T-helper 2 cell treated with Interferon-gamma antibody and Interleukin-4, amounts not matched to agents 100 ng/mL and 5 ng/mL, for 36 hours (primary cell): ENCODE measurements at places on chromosomes 2 and 18. TPM values are rescaled to one million over a fixed set of nuclear protein-coding genes. Genes with fewer than 3 reads are reported as not detected.

The AKAIN1 gene
- not detected in 2 replicates for total RNA-seq

The MROH2A gene
- total RNA-seq, result not detected in 2 replicates

The ADCYAP1 gene
- total RNA-seq, result not detected in 2 replicates

The AQP12A gene
- total RNA-seq, result not detected in 2 replicates

The SNTG2 gene
- total RNA-seq, result 0.57 TPM in 1 of 2 replicates, not detected in the other

The TFCP2L1 gene
- total RNA-seq, result 0.02 TPM in 2 replicates

The GTF2A1L gene
- total RNA-seq, result not detected in 2 replicates
